Activated effector memory CD4-positive, alpha-beta T cell treated with Interleukin-2 at 50 U/mL for 16 hours (primary cell): ENCODE measurements at places on chromosomes 7 and 10.

- DNase-seq, result no peak
These were observed 96.5 kb upstream of the CREB5 start for GRCh38 chr7:28315565-28316410.

GRCh38 chr7:117061751-117062150, 108.5 kb downstream of the ST7 start:
- no peak for DNase-seq

GRCh38 chr10:77949167-77949566, 22.6 kb upstream of the DLG5 start:
- no peak for DNase-seq

DNA sequence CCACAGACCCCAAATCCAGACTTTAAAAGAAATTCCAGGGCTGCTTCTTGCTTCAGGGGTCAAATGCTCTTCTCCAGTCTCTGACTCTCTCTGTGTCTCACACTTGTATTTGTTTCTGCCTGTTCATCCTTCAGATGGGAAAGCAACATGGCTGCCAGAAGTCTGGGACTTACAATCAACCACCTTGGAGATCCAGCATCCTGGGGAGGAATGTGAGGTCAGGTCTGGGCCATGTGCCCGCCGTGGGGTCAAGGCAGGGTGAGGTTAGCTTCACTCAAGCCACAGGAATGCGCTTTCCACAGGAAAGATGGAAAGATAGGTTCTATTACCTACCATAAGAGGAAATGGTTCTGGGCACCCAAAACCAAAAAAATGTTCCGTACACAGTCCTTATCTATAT, 34.3 kb upstream of the NPVF start:
- no peak for DNase-seq

- DNase-seq, result no peak
These were observed 8.4 kb downstream of the MLXIPL start for GRCh38 chr7:73615886-73616285.

DNA sequence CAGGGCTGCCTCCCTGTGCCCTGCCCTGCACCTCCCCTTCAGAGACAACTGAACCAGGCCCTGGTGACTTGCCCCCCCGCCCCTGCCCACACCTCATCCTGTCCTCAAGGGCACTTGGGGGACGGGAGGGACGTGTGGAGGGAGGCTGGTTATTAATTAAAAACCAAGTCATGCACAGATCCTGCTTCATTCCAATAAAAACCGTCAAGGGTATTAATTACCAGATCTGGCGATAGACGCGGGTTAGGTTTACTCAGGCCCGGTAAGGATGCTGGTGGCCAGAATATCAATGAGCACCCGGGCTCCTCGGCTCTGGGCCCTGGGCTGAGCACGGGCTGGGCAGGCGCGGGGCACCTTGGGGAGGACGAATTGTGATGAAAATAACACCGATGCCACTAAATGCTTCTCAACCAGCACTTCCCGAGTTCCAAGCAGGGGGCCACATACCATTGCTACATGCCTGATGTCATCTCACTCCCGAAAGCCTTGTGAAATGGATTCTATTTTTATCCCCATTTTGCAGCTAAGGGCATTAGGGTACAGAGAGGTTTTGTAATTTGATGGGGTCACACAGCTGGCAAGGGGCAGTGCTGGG, 24.5 kb upstream of the GTF2IRD1 start:
- no peak for DNase-seq

DNA sequence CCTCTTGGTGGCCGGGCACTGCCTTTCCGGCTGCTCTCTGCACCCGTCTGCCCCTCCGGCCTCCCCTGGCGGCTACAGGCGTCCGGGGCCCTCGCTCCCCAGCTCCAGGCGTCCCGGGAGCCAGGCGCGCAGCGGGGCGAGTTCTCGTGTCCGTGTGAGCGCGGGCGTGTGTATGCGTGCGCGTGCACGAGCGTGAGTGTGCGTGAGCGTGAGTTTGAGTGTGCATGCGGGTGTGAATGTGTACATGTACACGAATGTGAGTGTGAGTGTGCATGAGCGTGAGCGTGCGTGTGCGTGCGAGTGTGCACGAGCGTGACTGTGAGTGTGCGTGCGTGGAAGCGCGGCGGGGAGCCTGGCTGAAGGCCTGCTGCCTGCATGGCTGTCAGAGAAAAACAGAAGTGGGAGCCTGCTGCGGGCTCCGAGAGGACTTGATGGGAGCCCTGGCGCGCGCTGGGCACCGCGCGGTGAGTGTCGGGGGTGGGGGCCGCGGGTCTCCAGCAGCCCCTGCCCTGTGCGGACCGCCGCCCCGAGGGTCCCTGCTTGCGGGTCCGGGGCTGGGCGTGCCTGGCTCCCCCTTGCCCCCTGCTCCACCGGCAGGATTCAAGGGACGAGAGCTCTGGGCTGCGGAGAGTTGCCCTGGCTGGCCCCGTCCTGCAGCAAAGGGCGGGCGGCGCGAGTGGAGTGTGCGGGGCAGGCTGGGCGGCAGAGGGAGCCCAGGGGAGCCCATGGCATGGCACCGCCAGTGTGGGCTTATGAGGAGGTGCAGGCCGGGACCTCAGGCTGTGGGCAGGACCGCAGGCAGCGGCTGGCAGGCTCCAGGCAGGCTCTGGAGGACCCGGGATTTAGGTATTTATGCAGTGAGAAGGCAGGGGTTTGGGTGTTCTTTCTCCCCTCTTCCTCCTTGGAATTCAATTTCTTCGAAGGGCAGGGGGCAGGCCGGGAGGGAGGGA, 75.8 kb upstream of the EN2 start:
- no peak for DNase-seq

DNA sequence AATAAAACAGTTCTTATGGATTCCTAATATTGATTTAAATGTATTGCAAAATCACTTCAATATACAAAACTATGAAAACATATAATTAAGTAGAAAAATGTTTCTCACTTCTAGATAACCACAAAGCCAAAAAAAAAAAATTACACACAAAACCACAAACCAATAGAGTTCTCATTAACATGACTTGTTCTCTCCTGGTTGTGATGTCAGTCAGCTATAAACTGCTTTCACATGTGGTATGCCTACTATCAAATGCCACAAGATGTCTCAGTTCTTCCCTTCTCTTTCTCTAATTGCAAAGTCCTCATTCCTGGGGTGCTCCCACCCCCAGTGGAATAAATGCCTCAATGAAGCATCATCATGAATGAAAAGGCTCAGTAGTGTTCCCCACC, 16.6 kb downstream of the GNAI1 start:
- DNase-seq, result no peak

DNA sequence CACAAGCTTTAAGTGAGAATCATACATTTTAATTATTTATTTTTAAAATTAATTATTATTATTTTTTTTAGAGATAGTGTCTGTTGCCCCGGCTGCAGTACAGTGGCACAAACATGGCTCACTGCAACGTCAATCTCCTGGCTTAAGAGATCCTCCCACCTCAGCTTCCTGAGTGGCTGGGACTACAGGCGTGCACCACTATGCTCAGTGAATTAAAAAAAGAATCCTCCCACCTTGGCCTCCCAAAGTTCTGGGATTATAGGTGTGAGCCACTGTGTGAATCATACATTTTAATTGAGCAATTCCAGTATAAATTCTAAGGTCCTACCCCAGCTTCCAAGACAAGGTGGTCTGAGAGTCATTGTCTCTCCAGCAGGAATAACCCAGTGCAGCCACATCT, 172.4 kb downstream of the JAZF1 start:
- DNase-seq, result no peak

DNA sequence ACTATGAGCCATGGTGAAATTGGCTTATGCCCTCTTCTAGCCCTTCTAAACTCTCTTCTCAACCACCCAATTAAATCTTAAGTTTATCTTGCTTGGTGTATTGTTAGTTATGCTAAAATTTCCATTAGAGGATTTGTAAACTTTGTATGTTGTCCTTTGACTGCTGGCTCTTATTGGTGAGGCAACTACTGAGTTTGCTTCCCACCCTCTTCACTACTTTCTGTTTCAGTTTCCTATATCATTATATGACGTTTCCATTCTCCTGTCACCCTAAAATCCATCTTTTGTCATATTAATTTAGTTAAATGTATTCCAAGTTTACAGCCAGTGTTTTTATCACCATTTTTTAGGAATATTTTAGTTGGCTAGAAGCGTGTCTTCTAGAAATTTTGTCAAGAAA, 80.9 kb upstream of the VWC2 start:
- no peak for DNase-seq

DNA sequence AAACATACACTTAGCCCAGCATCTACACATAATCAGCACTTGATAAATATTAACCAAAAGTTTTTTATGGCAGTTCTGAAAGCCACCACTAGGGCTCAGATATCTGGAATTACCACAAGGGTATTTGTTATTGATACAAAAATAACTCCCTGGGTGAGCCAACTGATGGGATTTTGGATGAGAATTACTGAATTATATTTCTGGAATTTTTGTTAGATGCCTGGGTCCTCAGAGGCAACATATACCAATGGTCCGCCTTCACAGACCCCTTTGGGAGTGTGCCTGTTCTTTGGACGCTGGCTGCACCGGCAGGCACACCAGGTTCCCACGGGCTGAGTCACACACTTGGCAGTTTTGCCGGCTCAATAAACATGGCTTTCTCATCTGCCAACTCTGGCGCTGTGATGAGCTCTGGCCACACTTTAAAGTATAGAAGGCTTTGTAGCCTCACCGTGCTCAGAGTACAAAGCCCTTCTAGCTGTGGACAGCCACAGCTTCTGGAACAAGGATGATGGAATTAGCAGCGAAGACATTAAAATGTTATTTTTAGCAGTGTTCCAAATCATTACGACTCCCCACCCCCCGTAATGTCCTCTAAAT, 24.5 kb upstream of the EEPD1 start:
- DNase-seq, result no peak

GRCh38 chr7:143321734-143322133, 5.8 kb downstream of the CLCN1 start:
- no peak for DNase-seq
